ENCODE measurements at places on chromosomes 11 and 22.

DNA sequence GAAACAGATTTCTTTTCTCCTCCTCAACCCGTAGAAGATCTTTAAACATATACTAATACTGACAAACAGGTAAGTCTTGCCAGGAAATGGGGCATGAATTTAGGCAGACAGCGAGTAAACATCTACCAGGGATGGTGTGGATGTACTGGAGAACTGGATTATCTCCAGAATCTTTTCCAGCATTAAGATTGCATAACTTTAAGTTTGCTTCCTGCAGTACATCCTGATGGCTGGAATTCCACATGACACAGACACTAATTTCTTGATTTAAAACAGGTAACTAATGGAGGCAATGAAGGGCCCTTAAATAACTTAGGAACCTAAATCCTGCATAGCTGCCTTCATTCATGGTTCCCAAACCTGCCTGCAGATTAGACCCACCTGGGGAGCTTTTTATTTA, 40.7 kb downstream of the JHY start:
- no peak for DNase-seq

- DNase-seq: no peak
Observed at GRCh38 chr22:39185601-39186012, 33.1 kb upstream of the CBX7 start.

GRCh38 chr11:132346558-132347148, 976.2 kb downstream of the NTM start:
- DNase-seq: no peak

DNA sequence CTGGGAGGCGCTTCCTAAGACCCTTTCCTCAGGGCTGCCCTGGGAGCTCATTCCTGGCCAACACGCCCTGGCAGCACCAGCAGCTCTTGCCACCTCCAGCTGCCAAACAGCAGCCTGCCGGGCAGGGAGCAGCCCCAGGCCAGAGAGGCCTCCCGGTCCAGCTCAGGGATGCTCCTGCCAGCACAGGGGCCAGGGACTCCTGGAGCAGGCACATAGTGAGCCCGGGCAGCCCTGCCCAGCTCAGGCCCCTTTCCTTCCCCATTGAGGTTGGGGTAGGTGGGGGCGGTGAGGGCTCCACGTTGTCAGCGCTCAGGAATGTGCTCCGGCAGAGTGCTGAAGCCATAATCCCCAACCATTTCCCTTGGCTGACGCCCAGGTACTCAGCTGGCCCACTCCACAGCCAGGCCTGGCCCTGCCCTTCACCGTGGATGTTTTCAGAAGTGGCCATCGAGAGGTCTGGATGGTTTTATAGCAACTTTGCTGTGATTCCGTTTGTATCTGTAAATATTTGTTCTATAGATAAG, 7.6 kb downstream of the SLC39A13 start:
- no peak for DNase-seq

DNA sequence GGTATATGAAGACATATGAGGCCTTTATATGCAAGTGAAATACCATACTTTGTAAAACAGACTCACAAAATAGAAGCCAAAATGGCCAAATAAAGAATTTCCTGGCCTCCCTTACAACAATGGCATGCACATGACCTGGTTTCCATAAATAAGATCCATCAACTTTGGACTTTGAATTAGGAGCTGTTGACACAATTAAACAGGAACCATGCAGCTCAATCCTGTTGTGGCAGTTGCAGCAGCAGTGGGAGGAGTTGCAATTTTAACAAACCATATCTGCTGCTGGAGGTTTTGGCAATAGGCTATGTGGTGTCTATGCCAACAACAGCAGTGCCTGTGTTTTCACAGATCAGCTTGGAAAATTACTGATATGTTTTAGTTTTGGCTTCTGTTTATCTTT, 818.6 kb downstream of the FAM181B start:
- DNase-seq: no peak

DNA sequence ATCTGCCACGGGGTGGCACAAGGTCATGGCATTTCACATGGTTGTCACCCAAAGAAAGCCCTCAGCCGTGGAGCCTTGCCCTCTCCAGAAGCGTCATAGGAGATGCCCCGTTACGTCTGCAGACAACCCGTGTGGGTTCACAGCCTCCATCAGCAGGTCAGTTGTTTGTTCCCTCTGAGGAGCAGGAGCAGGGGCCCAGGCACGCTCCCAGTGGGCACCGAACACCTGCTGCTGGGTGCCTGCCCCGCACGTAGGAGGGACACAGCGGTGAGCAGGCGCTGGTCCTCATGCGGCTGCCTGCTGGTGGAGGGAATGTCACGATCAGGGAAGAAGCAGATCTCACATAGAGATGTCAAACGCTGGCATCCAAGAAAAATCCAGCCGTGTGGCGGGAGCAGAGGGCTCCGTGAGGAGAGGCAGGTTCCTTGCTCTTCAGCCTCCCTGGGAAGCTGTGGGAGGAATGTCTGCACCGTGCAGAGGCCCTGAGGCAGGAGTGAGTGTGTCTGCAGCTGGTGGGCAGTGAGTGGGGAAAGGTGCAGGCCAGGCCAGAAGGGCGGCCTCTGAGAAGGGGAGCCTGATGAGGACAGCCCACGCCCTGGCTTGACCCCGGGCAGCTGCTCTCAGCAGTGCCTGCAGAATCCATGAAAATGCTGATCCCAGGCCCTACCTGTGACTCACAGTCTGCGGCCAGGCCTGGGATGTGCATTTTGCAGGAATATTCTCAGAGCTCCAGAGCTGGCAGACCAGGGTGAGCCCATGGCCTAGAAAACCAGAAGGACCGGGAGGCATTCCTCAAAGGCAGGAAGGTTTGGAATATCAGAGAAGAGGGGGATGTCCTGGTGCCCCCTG, 36.4 kb upstream of the TH start:
- no peak for DNase-seq
